CD4-positive, alpha-beta T cell treated with Interleukin-2 at 100 ng/mL for 4 hours (primary cell): ENCODE measurements at places on chromosomes 6 and 20.

DNA sequence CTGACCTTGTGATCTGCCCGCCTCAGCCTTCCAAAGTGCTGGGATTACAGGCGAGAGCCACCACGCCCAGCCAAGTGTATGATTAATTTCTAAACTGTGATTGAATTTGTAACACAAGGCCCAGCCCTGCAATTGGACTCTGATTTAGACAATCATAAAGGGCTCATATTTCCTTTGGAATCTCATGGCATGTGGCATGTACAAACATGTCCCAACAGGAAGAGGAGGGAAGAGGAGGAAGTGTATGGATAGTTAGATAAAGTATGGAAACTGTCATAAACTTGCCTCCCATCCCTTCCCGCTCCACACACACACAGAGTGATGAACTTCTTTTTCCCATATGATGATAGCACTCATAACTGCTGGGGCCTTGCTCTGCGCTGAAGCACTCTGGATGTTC is 27.2 kb upstream of the QKI start:
- DNase-seq: no peak

DNA sequence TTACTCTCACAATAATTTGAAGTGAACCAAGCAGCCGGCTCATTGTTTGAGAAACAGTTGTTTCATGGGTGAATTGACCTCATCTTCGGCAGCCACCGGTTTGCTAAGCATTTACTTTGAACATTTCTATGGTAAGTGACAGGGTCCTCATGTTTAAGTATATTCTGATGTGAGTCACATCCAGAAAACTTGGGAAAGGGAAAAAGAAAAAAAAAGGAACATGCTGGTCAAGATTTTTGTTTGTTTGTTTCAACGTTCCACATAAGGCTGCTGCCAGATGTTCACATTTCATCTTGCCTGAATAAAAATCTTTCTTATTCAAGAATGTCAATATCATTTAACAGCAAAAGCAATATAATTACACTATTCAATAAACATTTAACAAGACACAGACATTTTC is 55.0 kb upstream of the EXOC2 start:
- DNase-seq: no peak

DNA sequence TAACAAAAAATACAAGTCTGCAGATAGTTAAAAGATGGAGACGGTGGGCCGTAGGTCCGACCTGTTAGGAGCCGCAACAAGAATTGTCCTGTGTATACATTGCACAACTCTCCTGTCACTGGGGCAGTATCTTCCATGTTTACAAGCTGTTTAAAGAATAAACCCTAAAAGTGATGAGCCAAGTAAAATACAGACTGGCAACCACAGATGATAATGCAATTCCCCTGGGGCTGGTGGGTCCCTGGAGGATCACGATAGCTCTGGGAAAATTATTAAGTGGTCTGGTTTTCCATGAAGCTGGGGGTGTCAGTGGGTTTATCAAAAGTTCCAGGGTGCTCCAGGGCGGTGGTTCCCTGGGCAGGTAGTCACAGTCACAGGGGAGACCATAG is 8.1 kb upstream of the FAM50B start:
- DNase-seq: no peak

DNA sequence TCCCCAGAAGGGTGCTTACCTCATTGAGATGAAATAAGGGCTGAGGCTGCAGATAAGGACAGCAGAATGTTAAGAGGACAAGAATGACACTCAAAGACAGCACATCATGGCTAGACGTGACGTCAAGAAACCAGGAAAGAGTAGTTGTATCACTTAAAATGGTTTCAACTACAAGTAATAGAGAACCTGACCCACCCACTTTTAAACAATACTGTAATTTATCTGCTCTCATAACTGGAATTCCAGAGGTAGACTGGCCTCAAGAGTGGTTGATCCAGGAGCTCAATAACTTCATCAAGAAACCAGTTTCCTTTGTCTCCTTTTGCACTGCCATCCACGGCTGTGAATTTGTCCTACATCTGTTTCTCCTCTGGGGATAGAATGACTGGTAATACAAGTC is 187.1 kb downstream of the EYA4 start:
- DNase-seq: no peak

DNA sequence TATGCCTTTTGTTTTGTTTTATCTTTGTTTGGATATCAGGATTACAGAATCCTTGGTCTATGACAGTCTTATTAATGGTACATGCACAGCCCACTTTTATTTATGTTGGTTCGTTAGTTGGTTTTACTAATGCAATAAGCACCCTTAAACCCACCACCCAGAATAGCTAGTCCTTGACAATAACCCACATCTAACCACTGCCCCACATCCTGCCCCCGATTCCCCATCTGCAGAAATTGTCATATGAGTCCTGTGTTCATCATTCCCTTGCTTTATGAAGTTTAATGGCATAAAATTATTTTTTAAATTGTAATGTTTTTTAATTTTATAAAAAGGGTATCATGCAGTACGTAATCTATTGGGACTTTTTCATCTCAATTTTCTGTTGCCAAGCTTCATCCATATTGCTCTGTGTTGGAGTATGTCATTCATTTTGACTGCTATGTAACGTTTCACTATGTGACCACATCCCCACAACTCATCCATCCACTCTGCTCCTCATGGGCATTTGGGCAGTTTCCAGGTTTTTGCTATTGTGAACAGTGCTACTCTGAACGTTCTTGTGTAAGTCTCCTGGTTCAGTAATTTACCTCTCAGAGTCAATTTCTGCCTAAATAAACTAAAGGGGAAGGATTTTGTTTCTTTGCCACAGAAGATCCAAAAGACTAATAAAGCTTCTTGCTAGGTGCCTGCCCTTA is 150.4 kb downstream of the MRPL14 start:
- no peak for DNase-seq

GRCh38 chr6:115909923-115910546 is 150.7 kb downstream of the FRK start:
- DNase-seq: no peak

- no peak for DNase-seq
These were observed 58.1 kb downstream of the UBE2V1 start for GRCh38 chr20:50054626-50055511.

- no peak for DNase-seq
These were observed 21.0 kb downstream of the PNLDC1 start for GRCh38 chr6:159821122-159821521.

DNA sequence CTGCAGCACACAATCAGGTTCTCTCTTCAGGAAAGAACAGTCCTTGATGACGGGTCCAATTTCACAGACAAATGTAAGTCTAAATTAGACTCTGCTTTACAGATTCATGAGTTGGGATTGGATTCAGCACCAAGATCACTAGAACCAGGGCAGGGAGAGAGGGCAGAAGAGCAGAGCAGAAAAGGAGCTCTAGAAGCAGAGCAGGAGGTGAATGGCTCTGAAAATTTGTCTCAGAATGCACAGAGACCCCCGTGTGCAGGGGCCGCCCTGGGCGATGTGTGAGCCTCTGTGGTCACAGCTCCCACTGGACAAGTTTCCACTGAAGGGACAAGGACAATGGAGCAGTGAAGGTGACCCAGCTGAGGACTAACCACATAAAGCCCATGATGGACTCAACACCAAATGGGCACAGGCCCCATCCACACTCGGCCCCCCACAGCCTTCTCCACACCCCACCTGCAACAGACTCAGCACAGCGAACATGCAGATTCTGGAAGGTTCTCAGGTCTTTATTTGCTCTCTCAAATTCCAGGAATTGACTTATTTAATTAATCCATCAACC is 3.5 kb downstream of the HLA-B start:
- DNase-seq: no peak

GRCh38 chr6:127484212-127484863 is 25.1 kb upstream of the KIAA0408 start:
- peak; percentile 66 for DNase-seq

DNA sequence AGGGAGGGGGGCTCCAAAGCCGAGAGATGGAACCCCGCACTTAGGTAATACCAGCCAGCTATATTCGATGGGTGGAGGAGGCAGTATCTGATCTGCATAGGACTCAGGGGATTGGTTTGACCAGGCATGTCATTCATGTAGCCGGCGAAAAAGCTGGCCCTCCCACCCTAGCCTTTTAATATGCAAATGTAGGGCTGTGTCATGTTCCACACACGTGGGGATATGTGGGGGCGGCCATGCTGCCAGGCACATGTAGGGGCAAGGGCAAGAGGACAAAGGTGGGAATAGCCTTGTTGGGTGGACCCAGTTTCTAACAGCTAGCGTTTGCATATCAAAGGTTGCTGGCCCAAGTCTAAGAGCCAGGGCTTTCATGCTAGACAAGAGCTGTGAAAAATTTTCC is 39.1 kb upstream of the DDR1 start:
- no peak for DNase-seq

- DNase-seq: no peak
These were observed 163.4 kb downstream of the MTFR2 start for GRCh38 chr6:136086686-136087085.

GRCh38 chr6:7559651-7560385 is 18.3 kb downstream of the DSP start:
- no peak for DNase-seq

DNA sequence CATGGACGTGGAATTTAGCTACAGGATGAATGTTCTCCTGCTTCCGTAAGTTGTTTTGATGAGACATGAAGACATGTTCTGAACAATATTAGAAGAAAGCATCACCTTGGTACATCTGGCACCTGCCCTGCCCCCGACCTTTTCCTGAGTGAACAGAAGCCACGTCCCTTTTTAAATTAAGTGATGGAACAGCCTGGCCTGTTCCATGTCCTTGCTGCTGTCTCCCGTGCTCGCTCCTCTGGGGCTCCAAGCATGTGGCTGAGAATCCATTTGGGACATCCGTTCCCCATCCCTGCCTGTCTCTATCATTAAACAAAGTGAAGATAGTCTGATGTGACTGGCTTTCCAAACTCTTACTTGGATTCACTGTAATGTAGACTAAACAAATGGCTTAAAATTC is 36.4 kb downstream of the ERMARD start:
- no peak for DNase-seq

- no peak for DNase-seq
These were observed 87.5 kb downstream of the ZFP64 start for GRCh38 chr20:52103913-52104545.

- DNase-seq: no peak
These were observed 642.1 kb downstream of the EPHA7 start for GRCh38 chr6:92777146-92777740.

GRCh38 chr20:48801197-48801596 is 26.6 kb downstream of the PREX1 start:
- DNase-seq: no peak

GRCh38 chr20:298776-299391 is 1.5 kb downstream of the ZCCHC3 start:
- DNase-seq: peak; percentile 10

- DNase-seq: no peak
These were observed 7.5 kb upstream of the DST start for GRCh38 chr6:56650191-56650590.

DNA sequence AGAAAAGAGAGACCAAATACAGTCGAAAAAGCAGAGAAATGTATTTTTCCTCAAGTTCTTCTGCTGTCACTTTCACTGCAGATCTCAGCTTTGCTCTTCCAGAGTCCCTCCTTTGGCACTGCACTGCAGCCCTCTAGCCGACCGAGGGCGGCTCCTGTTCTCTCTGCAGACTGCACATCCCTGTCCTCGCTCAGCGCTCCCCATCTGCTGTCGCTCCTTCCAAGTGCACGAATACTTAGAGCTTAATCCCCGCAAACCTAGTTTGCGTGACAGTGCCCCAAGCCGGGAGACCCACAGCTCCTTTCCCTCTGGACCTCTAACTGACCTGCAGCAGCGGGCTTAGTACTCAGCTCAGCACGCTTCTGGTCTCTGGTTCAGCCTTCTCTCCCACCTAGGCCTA is 15.2 kb downstream of the RPP21 start:
- DNase-seq: no peak

DNA sequence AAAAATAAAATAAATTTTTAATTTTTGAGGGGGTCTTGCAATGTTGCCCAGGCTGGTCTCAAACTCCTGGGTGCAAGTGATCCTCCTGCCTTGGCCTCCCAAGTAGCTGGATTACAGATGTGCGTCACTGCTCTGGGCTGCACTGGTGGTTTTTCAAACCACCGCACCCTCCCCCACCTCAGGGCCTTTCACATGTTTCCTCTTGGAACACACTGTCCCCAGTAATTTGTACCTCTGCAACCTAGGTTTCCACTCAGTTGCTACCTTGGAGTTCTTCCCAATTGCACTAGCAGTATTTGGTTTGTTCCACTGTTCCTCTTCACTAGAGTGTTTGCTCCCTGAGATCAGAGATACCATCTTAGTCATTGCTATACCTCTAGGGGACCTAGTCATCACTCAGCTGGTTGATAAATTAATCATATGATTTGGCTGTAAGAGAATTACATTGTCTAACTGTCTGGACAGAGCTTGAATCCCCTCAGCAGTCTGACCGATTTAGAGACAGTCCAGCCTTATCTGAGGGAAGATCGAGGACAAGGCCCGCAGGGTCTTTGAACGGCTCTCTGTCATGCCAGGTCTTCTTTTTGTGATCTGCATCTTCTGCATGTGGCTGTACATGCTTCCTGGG is 32.0 kb downstream of the CEP43 start:
- DNase-seq: no peak

DNA sequence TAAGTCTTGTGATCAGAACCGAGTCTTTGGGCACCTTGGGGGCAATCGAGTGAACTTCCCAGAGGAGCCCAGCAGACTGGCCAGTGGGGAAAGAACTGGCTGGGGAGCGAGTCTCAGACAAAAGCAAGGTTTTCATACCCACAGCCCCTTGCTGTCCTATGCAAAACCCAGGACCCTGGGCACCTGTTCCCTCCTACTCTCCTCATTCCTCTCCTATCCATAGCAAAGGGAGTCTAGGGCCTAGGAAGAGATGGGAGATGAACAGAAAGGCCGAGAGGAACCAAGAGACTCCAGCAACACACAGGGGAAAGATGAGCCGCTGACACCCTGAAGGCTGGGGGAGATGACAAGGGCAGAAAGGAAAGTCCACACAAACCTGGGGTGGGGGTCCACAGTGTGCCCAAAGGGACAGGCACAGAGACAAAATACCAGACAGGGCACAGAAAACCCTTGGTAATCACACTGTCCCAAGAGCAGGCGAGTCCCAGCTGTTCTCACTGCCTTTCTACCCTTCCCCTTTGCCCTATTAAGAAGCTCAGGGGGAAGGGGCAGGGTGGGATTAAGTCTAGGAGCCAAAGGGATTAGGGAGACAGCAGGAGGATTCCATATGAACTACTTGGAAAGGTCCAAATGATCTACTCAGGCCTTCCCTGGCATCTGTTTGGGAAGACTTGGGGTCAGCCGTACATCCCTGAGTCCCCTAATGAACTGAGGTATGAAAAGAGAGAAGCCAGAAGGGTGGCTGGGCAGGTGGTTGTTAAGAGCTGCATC is 6.5 kb downstream of the PPP1R18 start:
- DNase-seq: no peak
